ENCODE measurements at places on chromosomes 1 and 21.
A peak's percentile ranks its signal among the peaks of the same experiment; 100 is the strongest.

GRCh38 chr1:68908316-68908715 lies 411.4 kb upstream of the DEPDC1 start:
- no peak for DNase-seq

GRCh38 chr1:240285540-240285939 lies 193.9 kb downstream of the FMN2 start:
- DNase-seq: no peak

GRCh38 chr1:246155923-246156322 lies 351.2 kb downstream of the SMYD3 start:
- peak; percentile 37 for DNase-seq

- no peak for DNase-seq
These were observed 64.5 kb upstream of the CHRM3 start for GRCh38 chr1:239321877-239322276.

- DNase-seq: peak; percentile 83
These were observed 37.7 kb upstream of the DDAH1 start for GRCh38 chr1:85502625-85503083.

DNA sequence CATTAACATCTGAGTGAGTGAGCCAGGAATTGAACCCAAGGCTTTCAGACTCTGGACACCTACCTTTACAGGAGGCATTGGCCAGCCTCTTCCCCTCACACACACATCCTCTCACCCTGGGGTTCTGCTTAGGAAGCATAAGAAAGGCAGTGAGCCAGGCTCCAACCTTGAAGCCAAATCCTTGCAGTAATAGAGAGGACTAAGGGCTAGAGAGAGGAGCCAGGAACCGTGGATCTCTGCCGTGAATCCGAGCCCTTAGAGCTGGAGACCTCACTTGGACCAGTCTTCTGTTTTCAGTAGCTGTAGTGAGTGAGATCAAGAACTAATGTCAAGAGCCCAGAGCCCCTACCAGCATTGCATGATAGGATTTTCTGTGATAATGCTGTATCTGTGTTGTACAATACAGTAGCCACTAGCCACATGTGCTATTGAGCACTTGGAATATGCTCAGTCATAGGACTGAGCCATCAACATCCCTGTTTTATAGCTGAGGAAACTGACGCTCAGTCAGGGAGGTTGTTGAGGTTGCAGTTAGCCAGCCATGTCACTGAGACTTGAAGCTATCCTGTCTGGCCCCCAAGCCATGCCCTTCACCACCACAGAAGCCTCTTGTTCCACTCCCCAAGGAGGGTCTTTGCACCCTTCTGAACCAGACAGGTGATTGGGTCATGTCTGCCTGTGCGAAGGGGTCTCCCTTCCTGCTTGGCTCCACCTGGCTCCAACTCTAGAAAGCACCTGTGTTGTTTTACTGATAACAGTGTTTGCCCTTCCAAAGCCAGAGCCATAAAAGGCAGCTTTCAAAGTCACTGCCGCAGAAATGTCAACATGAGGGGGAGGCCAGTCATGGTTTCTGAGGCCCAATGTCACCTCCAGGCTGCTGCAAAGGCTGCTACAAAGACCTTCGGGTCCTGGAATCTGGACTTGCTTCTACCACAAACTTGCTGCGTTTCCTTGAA lies 101.1 kb upstream of the JUN start:
- no peak for DNase-seq

- no peak for DNase-seq
These were observed 380.3 kb downstream of the PLPP3 start for GRCh38 chr1:56199061-56199460.

DNA sequence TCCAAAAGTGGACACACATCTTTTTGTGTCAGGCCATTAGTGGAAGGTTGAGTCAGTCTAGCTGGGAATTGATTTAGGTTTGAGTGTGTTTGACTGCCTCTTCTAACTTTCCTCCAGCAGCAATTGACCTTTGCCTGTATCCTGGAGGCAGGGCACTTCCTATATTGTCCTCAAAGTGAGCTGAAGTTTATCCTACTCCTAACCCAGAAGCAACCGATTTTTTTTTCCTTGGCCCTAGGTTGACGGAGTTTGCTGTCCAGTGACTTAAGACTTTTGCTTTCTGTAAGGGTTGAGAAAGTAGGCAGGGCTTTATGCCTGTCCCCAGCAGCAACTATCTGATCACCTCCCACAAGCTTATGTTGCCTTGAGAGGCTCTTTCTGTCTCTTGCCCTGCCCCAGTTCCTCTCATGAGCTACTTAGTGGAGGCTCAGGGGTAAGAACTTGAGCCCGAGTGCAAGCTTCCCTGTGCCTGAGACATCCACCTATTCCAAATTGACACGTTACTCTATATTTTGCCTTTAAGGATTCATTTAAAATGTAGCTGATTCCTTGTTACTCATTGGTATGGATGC lies 30.9 kb downstream of the SLC35F3 start:
- no peak for DNase-seq

DNA sequence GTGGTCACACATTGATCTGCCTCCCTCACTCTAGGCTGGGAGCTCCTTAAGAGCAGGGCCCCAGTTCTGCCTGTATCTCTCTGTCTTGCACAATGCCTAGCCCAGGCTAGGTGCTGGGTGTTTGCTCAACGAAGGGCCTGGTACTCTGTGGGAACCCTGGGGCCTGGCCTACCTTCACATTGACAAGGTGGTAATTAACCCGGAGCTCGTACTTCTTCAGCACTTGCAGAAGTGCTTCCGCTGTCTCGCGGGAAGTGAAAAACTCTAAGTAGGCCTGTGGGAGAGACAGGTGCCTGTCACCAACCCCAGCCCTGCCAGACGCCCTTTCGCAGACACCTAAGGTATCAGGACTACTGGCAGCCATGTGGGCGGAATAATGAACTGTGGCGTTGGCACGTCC lies 13.7 kb downstream of the MTHFR start:
- no peak for DNase-seq

DNA sequence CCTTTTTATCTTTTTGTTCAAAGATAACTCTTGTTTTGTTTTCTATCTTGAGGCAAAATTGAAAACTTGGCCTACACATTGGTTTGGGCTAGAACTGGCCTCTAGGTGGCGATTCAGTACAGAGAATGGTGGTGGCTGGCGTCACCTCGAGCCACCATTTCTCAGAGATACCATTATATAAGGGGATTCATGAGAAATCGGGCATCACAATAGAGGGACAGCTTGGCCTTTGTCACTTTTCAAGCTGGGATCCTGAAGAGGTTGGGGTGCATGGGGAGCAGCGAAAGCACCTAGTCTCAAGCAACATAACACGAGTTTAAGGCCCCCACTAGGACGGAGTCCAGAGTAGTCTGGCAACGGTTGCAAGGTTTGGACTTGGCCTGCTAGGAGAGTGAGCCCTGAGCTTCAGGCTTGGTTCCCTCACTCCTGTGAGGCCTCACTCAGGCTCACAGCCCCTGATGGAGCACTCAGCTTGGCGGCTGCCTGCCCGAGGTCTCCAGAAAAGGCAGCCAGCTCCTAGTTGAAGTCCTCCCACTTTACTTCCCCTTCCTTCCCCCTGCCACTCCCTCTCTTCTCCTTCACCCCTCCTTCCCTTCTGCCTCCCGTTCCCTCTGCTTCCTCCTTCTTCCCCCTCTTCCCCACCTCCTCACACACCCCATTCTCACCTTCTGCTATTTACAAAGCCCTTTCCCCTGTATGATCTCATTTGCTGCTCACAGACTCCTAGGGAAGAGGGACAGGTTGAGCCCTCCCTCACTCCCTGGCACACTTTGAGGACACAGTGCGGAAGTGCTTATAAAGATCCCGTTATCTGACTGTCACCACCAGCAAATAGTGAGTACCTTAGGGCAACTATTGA lies 67.8 kb downstream of the LRIG2 start:
- DNase-seq: peak; percentile 73

- DNase-seq: no peak
These were observed 11.1 kb downstream of the PRRX1 start for GRCh38 chr1:170674986-170675385.

DNA sequence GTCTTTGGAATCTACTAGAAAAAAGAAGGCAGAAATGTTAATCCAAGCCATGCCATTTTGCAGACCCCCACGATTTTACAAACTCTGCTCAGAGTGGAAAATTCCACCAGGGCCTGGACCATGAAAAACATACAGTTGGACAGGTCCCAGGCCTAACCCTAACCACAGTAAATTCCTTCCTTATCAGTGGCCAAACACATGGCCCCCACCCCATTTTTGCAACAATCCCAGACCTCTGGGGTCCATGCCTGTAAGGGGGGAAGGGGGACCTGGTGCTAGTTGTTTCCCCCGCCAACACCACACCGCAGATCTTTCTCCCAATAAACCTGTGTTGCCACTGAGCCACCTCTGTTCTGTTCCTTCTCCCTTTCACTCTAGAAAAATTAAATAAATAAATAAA lies 1352.7 kb downstream of the AMY1C start:
- no peak for DNase-seq

DNA sequence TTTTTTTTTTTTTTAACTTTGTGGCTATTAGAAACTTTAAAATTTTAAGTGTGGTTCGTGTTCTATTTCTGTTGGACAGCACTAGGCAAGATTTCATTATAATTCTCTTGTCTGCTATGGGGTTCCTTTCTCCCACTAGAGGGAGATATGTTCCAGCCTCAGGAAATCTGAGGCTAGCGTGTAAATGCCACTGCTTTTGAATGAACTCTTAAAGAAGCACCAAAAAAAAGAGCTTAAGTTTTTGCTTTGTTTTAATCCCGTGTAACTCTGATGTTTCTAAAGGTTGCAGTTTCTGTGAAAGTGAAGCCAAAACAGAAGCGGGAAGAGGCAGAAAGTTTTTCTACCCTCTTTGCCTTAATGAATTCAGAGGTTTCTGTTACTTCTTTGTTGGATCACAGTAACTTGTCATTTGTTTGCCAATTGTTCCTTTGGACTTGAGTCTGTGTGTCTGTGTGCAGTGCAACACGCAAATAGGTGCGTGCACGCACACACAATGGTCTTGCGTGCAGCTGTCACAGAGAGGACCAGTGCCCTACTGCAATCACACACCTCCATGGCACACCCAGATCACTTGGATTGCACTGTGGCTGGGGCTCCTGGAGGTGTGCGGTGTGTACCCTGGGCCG lies 32.3 kb downstream of the HHAT start:
- DNase-seq: no peak

GRCh38 chr1:180932378-180932777 lies 19.7 kb downstream of the KIAA1614 start:
- DNase-seq: no peak

GRCh38 chr1:46137916-46138315 lies 5.5 kb upstream of the PIK3R3 start:
- DNase-seq: peak; percentile 56

GRCh38 chr1:233368789-233369130 lies 41.2 kb downstream of the MAP3K21 start:
- DNase-seq: no peak

DNA sequence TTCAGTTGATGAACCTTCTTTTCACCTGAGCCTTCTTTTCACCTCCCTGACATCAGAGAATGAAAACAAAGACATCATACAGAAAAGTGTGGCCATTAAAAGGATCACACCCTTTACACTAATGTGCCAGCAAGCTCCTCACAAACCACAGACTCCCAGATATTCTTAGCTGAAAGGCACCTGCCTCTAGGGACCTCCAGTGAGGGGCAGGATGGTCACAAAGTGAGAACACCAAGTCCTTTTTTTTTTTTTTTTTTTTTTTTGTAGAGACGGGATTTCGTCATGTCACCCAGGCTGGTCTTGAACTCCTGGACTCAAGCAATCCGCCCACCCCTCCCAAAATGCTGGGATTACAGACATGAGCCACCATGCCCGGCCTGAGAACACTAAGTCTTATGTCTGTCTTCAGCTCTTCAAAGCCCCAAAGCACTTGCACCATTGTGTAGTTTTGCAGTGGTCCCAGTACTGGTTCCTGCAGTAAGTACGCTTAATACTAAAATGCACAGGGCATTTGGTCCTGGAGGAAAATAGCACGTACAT lies 58.2 kb upstream of the LBR start:
- no peak for DNase-seq

Data from dermis microvascular lymphatic vessel endothelial cell (primary cell).